ENCODE measurements at places on chromosomes 4 and X.

- no peak for DNase-seq
Observed at GRCh38 chr4:114780205-114780604, 181.6 kb downstream of the UGT8 start.

- DNase-seq: no peak
Observed at GRCh38 chrX:55695227-55696018, 22.1 kb upstream of the RRAGB start.

GRCh38 chr4:10671366-10671765 lies 13.2 kb downstream of the CLNK start:
- no peak for DNase-seq

GRCh38 chr4:184747034-184747830 lies 13.3 kb upstream of the CENPU start:
- no peak for DNase-seq

- no peak for DNase-seq
Observed at GRCh38 chrX:12681047-12681446, 110.2 kb upstream of the PRPS2 start.

- no peak for DNase-seq
Observed at GRCh38 chrX:102560423-102561068, 38.8 kb upstream of the ARMCX5 start.

DNA sequence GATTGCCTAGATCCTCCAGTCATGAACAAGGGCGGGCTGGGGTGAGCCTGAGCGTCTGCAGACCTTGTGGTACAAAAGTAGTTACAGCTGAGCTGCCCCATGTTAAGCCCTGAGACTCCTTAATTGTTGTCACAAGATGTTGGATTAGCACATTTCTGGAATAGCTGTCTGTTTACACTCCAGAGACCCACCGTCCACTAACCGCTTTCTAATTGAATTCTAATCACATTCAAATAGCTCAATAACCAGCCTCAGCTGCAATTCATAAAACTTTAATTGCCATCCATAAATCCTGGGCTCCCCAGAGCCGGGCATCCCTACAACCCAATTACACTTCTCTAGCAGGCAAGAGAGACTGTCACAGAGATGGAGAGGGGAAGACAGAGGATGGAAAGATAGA lies 1.6 kb upstream of the GSX2 start:
- DNase-seq: no peak

GRCh38 chr4:151324752-151325110 lies 674 bp downstream of the SH3D19 start:
- no peak for DNase-seq

GRCh38 chr4:140704392-140704960 lies 51.7 kb downstream of the TBC1D9 start:
- DNase-seq: no peak

GRCh38 chr4:6751611-6752485 lies 30.7 kb upstream of the KIAA0232 start:
- no peak for DNase-seq

- no peak for DNase-seq
Observed at GRCh38 chr4:48167538-48168263, 33.7 kb upstream of the TXK start.

DNA sequence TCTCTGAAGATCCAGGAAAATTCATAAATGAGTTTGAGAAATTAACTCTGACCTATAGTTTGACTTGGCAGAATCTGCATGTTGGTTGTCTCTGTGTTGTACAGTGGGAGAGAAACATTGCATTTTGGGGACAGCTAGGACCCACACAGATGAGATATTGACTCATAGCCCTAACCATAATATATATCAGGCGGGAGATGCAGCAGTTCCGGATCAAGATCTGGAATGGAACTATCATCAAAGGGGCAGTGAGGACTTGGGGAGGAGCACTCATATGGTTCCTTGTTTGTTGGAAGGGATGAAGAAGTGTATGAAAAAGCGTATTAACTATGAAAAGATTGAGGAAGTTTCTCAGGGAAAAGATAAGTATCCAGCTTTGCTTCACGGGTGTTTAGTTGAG lies 14.0 kb downstream of the CXCL2 start:
- no peak for DNase-seq

DNA sequence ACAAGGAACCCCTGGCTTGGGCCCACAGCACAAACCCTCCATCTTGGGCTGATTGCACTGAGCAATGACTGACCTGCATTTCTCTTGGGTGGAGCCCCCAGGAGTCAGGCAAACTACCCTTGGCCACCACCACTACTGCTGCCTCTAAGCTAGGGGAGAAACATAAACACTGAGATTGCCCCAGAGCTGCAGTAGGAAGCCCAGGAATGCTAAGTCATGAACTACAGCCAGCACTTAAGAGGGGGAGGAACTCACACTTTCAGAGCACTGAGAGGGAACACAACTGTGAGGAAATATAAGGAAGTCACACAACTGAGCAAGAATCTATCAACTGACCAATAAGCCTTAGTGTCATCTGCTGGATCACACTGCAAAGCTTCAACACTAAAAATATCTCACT lies 111.6 kb upstream of the PPP3CA start:
- DNase-seq: no peak

DNA sequence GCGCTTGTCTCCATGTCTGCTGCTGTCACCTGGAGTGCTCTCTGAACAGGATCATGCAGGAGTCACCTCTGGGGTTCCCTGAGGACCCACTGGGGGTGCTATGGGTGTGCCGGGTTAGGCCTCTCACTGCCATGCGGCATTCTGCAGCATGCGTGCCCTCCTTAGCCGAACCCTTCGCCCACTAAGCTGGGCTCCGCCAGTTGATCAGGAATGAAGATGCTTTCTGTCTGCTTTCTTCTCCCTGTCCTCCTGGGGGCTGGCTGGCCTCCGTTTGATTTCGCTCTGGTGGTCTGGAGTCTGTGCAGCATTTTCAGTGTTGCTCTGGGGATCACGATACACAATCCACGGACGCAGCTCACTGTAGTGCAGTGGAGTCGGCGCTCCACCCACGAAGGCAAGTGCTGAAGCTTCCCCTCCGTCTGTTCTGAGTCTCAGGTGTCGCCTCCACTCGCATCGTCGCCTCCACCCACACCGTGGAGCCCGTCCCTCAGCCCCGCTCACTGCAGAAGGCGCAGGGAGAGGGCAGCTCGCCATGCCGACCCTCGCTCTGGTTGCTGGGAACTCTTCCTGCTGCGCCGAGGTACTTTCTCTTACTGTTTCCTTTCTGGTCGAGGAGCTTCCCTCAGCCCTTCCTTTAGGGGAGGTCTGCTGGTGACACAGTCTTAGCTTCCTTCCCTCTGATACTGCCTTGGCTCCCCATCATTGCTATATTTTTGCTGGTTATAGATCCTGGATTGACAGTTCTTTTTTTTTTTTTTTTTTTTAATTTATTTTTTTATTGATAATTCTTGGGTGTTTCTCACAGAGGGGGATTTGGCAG lies 29.2 kb downstream of the LETM1 start:
- no peak for DNase-seq

DNA sequence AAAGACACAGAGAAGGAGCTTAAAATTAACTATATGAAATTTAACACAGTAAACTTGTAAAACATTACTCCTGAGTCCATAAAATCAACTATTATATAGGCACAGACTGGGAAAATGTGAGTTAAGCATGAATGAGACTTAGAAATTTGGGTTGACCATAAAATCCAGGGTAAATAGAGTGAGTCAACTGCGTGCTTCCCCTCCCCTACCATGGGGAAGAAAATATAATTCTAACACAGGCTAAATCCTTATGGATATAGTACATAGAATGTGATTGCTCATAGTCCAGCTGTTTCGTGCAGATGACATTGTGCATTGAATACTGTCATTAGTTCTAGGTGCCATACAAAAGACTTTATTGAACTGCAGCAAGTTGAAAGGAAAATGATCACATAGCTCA lies 42.2 kb downstream of the KLHL5 start:
- DNase-seq: no peak

- no peak for DNase-seq
Observed at GRCh38 chr4:111934314-111934713, 210.9 kb upstream of the FAM241A start.

GRCh38 chrX:47098338-47099094 lies 20.3 kb downstream of the RGN start:
- DNase-seq: no peak

GRCh38 chr4:122810669-122811068 lies 16.0 kb upstream of the FGF2 start:
- no peak for DNase-seq

GRCh38 chr4:113675731-113676697 lies 85.5 kb downstream of the CAMK2D start:
- DNase-seq: no peak

DNA sequence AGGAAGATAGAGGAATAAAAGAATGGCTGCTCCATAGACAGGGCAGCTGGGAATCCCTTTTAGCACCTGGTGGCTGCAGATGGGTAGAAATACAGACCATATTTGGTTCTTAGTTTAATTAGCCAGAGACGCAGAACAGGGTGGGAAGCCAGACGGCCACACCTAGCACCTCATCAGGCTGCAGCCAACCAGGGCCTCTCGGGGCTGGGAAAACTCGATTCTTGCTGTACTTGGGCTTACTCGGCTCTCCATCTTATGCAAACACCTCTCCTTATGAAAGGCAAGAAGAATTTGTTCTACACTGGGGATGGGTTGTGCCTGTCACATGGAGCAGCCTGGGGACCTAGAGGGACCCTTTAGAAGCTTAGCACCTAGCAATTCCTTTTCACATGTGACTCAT lies 19.7 kb downstream of the IRAK1 start:
- no peak for DNase-seq

- no peak for DNase-seq
Observed at GRCh38 chr4:188455062-188455752, 316.0 kb downstream of the TRIML1 start.

GRCh38 chrX:129958814-129959492 lies 23.5 kb upstream of the BCORL1 start:
- DNase-seq: no peak

DNA sequence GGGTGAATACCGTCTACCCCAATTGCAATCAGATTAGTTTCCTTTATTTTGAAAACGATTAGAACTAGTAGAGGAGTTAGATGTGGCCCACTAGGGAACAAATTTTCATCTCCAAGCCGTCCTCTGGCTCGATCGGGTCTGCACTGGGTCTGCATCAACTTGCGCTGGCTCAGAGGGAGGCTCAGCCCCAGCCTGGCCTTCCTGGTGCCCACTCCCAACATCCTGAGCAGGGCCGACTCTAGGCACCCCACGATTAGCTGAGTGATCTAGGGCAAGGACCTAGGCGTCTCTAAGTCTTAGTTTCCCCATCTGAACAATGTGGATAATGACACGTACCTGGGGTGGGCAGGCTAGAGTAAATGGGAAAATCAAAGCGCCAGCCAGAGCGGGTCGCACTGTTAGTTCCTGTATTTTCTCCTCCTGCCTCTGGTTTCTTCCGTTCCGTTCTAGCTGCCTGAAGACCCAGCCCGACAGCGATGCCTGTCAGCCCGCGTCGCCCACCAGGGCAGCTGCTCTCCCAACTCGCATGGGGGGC lies 7.7 kb upstream of the HAND2 start:
- DNase-seq: no peak

DNA sequence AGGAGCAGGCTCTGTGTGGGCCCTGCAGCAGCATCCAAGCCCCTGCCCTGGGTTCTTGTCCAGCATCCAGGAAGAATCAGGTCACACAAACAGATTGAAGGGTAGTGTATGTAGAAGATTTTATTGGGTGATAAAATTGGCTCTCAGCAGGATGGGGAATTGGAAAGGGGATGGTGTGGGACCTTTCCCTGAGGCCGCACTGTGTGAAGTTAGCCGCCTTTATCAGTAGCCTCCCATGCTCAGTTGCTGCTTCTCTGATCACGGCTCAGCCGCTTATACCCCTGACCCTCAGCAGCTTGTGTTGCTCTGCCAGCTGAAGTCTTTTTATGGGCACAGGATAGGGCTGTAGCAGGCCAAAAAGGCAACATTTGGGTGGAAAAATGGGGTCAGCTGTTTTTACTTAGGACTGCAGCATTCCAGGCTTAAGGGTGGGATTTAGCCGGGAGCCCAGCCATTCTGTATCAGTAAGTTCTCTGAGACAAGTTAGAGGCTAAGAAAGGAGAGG lies 35.2 kb upstream of the CCNG2 start:
- no peak for DNase-seq

GRCh38 chr4:24240655-24241054 lies 343.7 kb downstream of the DHX15 start:
- no peak for DNase-seq

DNA sequence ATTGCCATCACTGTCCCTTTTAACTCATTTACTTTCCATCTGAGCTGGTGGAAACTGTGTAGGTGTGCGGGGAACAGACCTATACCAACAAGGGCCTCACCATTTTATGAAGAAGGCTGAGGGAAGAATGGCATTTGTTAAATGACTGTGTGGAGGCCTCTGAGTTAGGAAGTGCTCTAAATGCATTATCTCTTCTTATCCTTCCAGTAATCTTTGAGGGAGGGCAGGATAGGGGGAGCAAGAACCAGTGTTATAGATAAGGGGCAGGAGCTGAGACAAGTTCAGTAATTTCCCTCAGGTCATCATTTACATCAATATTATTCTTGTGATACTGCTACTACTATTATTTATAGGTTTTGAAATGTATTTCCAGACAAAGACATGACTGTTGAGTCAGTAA lies 122.4 kb upstream of the PDLIM3 start:
- DNase-seq: no peak

DNA sequence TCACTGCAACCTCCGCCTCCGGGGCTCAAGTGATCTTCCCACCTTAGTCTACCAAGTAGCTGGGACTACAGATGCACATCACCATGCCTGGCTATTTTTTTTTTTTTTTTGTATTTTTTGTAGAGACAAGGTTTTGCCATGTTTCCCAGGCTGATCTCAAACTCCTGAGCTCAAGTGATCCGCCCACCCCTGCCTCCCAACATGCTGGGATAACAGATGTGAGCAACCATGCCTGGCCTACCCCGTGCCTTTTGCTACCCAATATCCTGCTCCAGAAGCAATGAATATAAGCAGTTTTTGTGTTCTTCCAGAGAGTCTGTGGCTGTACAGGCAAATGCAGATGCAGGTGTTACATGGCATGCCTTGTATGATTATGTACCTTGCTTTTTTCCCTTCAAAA lies 50.5 kb downstream of the TBC1D14 start:
- DNase-seq: no peak

DNA sequence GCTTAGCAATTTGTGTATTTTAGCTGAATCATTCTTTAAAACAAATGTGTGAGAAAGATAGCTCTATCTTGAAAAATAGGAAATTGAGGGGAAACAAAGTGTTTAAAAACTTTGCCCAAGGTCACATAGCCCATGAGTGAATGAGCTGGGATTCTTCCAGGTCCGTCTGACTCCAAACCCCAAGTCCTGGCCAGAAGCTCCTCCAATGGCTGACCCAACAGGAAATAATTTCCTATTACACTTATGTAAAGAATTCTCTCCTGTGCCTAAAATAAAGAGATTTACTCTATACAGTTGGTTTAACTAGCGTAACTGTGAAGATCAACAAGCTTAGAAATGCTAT lies 287.6 kb downstream of the ARHGAP24 start:
- no peak for DNase-seq

- no peak for DNase-seq
Observed at GRCh38 chr4:147822128-147822527, 90.2 kb downstream of the ARHGAP10 start.

GRCh38 chr4:15488136-15488535 lies 18.5 kb downstream of the CC2D2A start:
- DNase-seq: no peak

- DNase-seq: no peak
Observed at GRCh38 chr4:180099957-180100356, 2143.2 kb upstream of the TENM3 start.

GRCh38 chr4:141575884-141576283 lies 60.5 kb upstream of the IL15 start:
- no peak for DNase-seq
